ENCODE measurements at places on chromosomes 12 and 14.

GRCh38 chr14:50039734-50040400 lies 76.5 kb downstream of the VCPKMT start:
- DNase-seq, result no peak

DNA sequence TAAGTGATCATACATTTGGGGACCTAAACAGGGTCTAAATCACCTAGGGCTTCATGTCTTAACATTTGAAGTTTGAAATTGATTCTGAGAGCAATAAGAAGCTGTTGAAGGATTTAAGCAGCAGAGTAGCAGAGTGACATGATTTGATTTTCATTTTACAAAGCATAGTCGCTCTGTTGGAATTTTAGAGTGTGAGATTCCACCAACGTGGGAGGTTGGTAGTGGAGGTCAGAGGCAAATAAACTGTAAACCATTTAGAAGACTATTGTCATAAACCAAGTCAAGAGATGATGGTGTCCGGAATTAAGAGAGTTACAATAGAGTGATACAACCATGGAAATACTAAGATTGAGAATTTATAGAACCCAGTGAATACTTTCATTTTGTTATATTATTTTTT lies 52.7 kb upstream of the ZDHHC17 start:
- DNase-seq, result no peak

DNA sequence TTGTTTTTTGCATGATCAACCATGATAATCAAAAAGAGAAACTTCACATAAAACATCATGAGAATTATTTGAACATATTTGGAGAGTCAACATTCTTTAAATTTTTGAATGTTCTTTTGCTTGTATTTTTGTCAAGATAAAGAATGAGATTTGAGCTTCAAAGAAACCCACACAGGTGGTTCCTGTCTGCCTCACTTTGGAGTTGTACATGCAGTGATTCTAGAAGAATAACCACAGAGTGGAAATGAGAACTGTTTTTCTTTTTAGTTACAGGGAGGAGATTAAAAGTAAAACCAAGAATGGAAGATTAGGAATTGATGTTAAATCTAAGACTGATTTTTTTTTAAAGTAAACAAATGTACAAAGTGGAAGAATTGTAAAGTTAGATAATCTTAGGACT lies 2.3 kb upstream of the ZNF705A start:
- no peak for DNase-seq

- no peak for DNase-seq
Measured at GRCh38 chr12:41527534-41528116, 339.5 kb downstream of the PDZRN4 start.

GRCh38 chr12:128813883-128814282 lies 9.9 kb downstream of the SLC15A4 start:
- DNase-seq, result no peak

DNA sequence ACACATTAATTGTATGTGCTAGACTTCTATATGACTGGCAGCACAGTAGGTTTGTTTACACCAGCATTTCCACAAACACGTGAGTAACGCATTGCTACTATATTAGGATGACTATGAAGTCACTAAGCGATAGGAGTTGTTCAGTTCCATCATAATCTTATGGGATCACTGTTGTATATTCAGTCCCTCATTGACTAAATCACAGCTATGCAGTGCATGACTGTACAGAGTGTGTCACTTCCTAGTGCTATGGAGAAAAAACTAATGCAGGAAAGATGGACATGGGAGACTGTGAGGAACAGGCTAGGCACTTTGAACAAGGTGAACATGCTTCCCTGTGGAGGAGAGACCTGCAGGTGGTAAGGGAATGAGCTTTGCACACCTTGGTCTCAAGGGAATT lies 259.8 kb downstream of the NUAK1 start:
- DNase-seq, result no peak

DNA sequence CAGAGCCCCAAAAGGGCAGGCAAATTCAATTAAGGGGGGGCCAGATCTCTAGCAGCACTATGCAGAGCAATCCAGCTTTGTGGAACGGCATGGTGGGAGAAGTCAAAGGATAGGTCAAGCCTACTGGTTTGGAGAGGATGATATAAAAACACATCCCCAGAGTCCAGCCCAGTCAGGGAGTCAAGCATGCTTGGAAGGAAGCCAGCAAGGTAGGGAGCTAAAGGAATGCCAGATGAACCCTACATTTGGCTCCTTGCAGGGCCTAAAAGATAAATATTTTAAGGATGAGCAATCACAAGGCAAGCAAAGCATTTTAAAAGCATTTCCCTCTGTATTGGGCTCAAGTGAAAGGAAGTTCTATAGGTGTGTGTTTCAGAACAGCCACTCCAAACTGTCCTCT lies 21.4 kb downstream of the KCTD10 start:
- no peak for DNase-seq

DNA sequence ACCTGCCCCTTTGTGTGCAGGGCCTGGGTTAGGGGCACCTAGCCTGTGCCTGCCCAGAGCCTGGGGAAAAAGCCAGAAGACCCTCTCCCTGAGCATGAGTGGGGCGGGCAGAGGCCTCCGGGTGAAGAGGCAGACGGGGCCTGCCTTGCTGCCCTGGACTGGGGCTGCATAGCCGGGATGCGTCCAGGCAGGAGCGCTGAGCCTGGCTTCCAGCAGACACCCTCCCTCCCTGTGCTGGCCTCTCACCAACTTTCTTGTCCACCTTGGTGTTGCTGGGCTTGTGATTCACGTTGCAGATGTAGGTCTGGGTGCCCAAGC lies 216.1 kb downstream of the TMEM121 start:
- no peak for DNase-seq

DNA sequence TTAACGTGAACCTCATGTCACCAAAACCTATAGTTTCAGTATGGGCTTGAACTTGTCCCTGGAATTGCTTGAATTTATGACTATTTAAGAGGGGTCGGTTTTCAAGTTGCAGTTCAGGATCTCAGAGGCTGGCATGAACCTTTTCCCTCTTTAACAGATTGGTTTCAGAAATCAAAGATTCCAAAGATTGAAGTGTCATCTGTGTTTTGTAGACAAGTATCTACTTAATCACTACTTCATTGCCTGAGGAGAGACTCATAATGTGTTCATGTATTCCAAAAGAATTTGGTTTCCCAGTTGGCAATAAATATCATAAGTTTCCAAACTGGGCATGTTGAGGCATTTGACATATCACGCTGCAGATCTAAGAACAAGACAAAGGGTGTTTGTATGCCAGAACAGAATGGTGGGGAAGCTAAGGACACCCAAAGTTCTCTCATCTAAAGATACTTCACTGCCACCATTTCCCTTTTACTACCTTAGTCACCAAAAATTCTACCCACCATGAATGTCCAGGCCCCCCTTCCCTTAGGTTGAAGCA lies 199.5 kb downstream of the NUAK1 start:
- DNase-seq, result no peak

DNA sequence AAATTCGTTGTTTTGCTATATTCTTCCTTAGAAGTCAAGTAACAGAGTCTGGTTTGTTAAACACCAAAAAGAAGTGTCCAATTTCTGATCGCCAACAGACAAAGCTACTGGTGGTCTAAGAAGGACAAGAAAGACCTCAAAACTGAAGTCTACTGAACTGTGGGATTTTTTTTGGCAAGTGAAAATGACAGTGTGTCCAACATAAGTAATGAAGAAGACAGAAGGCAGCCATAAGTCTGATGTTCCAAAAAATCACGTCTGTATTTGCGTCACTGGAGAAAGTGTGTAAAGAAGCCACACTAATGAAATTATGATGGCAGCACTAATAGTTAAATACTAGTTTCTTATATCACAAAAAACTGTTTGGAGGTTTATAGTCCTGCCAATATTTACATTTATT lies 32.6 kb downstream of the WASHC3 start:
- no peak for DNase-seq

- no peak for DNase-seq
Measured at GRCh38 chr12:63804746-63805145, 25.0 kb downstream of the RXYLT1 start.

- no peak for DNase-seq
Measured at GRCh38 chr14:76115010-76115422, 36.7 kb upstream of the GPATCH2L start.

DNA sequence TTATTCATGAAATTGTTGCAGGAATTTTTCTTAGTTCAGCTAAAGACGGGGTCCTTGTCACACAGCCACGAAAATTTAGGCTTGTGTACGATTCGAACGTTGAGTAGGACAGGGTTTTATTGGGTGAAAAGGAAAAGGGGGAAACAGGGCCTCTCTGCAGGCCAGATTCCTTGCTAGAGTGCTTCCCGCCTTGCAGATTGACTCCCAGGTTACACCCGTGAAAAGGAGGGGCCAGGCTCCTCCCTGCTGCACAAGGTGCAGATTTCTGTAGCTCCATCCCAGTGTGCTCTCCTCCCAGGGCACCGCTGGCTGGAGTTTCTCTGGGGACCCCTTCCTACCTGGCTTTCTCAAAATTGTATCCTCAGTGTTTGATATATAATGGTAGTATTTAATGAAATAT lies 221.5 kb downstream of the ERC1 start:
- no peak for DNase-seq

GRCh38 chr12:124663771-124664366 lies 96.5 kb upstream of the NCOR2 start:
- no peak for DNase-seq

GRCh38 chr12:32605326-32606095 lies 73.6 kb upstream of the DNM1L start:
- DNase-seq, result no peak

DNA sequence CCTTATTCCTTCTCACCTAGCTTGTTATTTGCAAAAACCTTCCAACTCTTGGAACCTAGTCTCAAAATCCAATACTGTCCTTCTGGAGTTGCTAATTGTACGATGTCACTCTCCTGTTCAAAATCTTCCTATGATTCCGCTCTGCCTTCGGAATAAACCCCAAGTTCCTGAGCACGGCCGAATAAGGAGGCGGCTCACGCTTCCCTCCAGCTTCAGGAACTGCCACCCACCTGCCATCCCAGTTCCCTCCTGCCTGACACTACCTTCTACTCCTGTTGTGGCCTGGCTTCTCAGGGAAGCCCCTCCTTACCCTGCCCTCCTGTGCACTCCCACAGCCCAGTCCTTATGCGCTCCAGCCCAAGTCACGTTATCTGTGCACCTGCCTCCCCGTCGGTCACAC lies 73.2 kb downstream of the SETD3 start:
- DNase-seq, result no peak

- no peak for DNase-seq
Measured at GRCh38 chr12:131803961-131804521, 24.2 kb upstream of the MMP17 start.

GRCh38 chr12:47938093-47938492 lies 25.3 kb upstream of the TMEM106C start:
- DNase-seq, result no peak

All from stimulated activated CD8-positive, alpha-beta memory T cell treated with anti-CD3 and anti-CD28 coated beads, Interleukin-4, amount 100 ng/mL, for 4 hours (primary cell).